CD4-positive, alpha-beta T cell (primary cell): ENCODE measurements at places on chromosomes 2 and 18. TPM values are rescaled to one million over a fixed set of nuclear protein-coding genes. Genes with fewer than 3 reads are reported as not detected.

The EN1 gene
- total RNA-seq: not detected

The SUPT7L gene
- total RNA-seq: 48.5 TPM

The NT5DC4 gene
- not detected for total RNA-seq

GRCh38 chr2:48070415-48070814 is 164.1 kb upstream of the FBXO11 start:
- DNase-seq: no peak

DNA sequence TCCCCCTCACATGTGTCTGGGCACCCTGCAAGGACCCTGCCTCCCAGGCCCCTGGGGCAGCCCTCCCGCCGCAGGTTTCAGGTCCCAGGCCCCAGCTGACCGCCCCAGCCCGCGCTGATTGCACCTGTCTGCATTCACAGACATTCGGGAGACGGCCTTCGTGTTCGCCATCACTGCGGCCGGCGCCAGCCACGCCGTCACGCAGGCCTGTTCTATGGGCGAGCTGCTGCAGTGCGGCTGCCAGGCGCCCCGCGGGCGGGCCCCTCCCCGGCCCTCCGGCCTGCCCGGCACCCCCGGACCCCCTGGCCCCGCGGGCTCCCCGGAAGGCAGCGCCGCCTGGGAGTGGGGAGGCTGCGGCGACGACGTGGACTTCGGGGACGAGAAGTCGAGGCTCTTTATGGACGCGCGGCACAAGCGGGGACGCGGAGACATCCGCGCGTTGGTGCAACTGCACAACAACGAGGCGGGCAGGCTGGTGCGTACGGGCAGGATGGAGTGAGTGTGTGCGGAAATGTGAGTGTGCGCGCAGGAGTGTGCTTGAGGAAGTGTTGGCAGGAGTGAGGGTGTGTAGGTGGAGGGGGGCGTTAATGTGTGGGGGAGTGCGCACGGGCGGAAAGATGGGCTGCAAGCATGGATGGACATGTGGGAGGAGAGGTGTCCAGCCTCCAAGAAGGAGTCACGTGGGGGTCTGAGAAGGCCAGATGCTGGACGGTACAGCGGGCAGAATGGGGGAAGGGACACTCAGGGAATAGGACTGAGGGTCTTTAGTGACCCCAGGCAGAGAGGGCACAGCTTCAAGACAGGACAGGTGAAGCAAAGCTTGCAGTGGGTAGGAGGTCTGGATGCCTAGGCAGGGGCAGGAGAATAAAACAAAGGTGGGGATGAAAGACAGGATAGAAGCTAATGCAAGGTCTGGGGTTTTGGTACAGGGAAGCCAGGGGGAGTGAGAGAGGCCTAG is 9.0 kb upstream of the WNT10A start:
- peak; percentile 27 for DNase-seq

GRCh38 chr18:78082816-78083215 is 833.2 kb downstream of the GALR1 start:
- no peak for DNase-seq

DNA sequence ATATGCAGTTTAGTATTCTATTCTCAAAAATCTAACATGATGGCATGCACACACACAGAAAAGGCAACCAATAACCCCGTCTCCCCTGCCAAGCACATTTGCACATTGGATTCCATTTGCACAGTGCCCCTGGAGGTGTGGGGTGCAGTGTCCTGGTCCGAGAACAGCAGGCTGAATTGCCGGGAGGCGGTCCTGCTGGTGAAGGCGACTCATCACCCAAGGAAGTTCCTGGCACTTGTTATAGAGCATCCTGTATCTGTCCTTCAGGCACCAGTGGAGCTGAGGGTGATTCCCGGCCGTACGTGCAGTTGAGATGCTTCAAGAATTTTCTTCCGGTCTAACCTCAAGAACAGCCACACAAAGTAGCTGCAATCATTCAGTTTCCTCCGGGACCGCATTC is 73.0 kb upstream of the RAB12 start:
- DNase-seq: no peak

DNA sequence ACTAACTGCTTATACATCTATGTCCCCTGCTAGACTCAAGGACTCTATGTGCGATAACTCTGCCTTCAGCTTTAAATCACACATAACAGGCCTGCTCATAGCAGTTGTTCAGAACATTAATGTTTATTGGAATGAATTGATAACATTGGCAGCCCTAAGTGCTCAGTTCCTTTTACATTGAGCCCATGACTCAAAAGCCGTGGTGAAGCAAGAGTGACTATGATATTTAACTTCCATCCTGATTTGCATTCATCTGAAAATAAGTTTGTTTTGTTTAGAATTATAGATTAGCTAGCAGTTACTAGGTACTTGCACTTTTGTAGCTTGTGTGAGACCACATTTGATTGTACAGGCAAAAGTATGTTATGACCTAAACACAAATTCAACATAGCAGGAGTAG is 14.3 kb downstream of the SERPINB10 start:
- DNase-seq: no peak

DNA sequence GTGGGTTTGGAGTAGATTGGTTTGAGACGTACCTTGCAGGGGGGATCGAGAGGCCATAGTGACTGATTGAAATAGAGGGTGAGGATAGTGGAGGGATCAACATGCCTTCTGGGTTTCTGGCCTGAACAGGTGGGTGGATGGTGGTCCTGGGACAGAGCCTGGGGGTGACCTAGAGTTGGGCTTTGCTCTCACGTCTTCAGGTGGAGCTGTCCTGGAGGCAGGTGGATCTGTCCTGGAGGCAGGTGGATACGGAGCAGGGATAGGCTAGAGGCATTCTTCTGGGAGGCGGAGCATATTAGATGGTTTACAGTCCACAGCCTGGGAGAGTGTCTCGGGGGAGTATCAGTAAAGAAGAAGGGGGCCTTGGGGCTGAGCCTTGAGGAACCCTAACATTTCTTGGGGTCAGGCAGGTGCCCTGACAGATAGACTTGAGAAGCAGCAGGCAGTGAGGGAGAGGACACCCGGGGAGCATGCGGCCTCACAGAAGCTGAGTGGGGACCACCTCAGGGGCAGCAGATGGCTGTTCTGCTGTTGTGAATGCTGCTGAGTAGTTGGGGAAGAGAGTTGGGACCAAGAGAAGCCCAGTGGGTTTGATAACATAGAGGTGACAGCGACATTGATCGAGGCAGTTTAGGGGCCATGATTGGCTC is 1.6 kb downstream of the CAPN10 start:
- DNase-seq: no peak

DNA sequence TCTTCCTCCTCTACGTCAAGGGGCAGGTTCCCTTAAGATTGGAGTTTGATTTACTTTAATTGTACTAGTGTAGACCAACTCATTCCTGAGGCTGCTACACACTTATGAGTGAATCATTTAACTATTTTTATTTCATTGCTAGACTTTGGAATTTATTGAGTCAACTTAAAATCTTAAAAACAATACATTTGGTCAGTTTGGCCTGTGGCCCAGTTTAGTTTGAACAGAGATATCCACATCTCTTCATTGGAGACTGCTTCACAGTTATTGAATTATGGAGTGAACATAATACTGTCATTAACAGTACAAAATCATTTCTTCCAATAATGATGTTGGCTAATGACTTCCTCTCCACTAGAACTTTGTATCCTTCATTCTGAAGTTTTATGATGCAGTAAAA is 34.5 kb upstream of the STPG4 start:
- no peak for DNase-seq

- DNase-seq: no peak
These were observed 256.3 kb upstream of the MYT1L start for GRCh38 chr2:2587354-2587753.
